ENCODE measurements at places on chromosomes 16 and 17. TPM values are rescaled to one million over a fixed set of nuclear protein-coding genes. Genes with fewer than 3 reads are reported as not detected.

PIPOX gene
- 2.9 TPM for total RNA-seq

MAP2K6 gene
- total RNA-seq: 5.7 TPM

MYCBPAP gene
- total RNA-seq: 6.3 TPM

TPSD1 gene
- 8.6 TPM for total RNA-seq

ZNF423 gene
- total RNA-seq: 4.8 TPM

FOXN1 gene
- 0.54 TPM for total RNA-seq

ENPP7 gene
- not detected for total RNA-seq

MT1A gene
- total RNA-seq: 59.1 TPM

HBQ1 gene
- total RNA-seq: not detected

LGALS9 gene
- total RNA-seq: 221 TPM

CLEC16A gene
- total RNA-seq: 34.0 TPM

MYH11 gene
- total RNA-seq: 101 TPM

NSMCE1 gene
- 19.0 TPM for total RNA-seq

CDR2 gene
- 21.0 TPM for total RNA-seq

CAPNS2 gene
- 2.1 TPM for total RNA-seq

P2RX1 gene
- total RNA-seq: 3.7 TPM

SLC52A1 gene
- total RNA-seq: 1.0 TPM

RAB37 gene
- total RNA-seq: 7.1 TPM

Measured in upper lobe of left lung (tissue), 6 donors.